Left colon (tissue), 2 donors: ENCODE measurements at places on chromosomes 1 and 21. TPM values are rescaled to one million over a fixed set of nuclear protein-coding genes. Genes with fewer than 3 reads are reported as not detected.

DNA sequence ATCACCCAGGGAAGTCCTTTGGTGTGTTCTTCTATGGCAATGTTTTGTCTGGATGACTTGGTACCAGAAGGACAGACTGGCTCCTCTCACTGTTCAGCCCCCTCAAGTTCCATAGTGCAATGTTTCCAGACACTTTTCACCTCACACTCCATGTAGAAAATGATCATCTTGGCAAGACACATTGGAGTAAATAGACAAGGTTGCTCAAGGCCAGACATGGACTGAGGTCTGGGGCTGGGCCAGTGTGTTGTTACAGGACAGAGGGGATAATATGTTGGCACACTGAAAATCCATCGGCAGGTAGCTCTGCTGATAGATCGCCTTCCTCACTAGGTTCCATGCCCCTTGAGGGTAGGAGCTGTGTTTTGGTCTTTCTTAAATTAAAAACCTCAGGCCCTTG lies 51.5 kb downstream of the C1orf21 start:
- DNase-seq: no peak

- DNase-seq: no peak
These were observed 382.1 kb upstream of the B3GALT2 start for GRCh38 chr1:193568512-193568911.

GRCh38 chr21:44531606-44532564 lies 8.1 kb downstream of the KRTAP10-1 start:
- no peak for DNase-seq

- no peak for DNase-seq
These were observed 48.1 kb downstream of the MORN1 start for GRCh38 chr1:2343023-2343935.

GRCh38 chr1:116390195-116390594 lies 17.2 kb downstream of the ATP1A1 start:
- DNase-seq: no peak

- no peak for DNase-seq
These were observed 39.8 kb upstream of the C1orf105 start for GRCh38 chr1:172380441-172381244.

DNA sequence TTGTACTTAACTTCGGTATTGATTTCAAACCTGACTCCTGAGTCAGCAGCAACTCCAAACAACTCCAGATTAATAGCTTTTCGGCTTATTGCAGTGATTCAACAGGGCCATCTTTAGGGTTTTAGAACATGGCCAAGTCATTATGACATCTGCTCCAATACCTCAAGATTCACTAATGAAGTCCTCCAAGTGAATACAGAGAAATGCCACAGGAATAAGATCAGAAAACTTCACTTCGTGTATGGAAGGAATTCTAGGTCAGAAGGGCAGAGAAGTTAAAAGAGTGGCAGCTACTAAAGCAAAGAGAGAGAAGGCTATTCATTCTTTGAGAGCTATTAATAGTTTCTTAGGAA lies 7.6 kb upstream of the C1orf116 start:
- DNase-seq: no peak

DNA sequence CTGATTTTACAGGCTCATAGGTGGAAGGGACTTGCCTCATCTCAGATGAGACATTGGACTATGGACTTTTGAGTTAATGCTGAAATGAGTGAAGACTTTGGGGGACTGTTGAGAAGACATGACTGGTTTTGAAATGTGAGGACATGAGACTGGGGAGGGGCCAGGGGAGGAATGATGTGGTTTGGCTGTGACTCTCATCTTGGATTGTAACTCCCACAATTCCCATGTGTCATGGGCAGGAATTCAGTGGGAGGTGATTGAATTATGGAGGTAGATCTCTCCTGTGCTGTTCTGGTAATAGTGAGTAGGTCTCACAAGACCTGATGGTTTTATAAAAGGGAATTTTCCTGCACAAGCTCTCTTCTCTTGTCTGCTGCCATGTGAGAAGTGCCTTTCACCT lies 20.8 kb downstream of the SCYL3 start:
- DNase-seq: no peak

GRCh38 chr21:35342440-35342839 lies 293.3 kb upstream of the RUNX1 start:
- no peak for DNase-seq

DNA sequence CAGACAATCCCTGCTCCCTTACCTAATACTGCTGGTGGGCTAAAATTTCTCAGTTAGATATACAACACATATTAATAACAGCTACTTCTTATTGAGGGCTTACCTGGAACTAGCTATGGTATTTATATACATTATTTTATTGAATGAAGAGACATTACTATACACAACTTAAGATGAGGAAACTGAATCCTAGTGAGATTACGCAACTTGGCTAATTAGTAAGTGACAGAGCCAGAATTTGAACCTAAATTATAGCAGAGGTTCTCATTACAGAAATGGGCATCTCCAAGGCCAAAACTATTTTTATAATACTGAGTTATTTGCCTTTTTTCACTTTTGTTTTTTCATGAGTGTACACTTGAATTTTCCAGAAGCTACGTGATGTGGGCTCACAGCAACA lies 44.5 kb upstream of the SMYD2 start:
- no peak for DNase-seq

DNA sequence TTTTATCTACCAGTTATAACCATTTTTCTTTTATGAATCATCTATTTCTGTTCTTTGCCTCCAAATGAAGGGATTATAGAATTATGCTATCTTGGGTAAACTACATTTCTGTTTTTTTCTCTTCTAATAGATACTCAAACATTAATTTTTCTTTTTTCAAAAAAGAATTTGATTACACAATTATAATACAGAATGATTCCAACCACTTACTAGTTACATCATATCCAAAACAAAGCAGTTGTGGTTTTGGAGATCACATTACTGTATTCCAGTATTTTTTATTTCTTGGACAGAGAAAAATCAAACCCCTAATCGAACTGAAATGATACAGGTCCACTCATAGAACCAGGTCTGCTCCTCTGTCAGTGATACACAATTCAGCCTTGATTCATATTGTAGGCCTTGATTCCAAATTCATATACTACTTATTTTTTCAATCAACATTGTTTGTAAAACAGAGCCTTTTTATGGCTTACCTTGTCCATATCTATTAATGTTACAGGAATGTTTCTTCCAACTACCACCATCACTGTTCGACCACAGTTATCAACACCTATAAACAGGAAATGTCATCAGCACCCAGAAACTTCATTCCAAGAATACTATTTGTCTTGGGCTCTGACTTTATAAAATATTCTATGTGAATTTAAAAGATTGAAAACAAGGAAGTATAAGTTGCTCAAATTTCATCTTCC lies 43.2 kb downstream of the GDAP2 start:
- no peak for DNase-seq

GRCh38 chr1:61921435-61921834 lies 179.2 kb downstream of the PATJ start:
- no peak for DNase-seq

DNA sequence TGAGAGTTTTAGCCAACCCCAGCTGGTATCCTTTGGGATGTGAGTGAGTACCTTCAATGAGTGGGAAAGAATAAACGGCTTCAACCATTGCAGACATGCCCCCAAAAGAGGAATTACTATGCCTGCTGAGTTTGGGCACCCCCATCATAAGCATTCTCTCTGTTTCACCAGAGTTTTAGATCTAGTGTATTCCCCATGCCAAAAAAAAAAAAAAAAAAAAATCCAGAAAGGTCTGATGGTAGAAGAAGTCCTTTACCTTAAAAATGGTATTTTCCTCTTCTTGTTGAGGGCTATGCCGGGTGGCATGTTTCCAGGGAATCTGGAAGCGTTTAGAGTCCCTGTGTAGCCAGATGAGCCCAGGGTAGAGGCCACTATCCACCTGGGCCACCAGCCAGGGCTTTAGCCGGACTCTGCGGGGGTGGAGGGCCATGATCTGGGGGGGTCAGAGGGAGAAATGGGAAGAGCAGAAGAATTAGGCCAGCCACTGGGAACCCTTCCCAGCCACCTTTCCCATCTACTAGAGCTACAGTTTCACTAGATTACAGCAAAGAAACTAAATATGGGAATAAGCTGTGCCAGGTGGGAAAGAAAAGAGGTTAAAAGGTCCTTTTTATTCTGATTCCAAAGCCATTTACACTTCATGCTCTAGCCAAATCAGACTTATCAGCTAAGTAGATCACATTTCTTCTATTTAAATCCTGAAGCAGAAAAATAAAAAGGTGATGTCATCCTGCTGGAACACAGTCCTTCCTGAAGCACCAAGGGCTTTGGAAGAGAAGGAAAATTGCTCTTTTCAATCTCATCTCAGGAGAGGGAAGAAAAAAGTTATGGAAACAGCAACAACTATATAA lies 4.7 kb downstream of the IRF6 start:
- DNase-seq: no peak

GRCh38 chr1:59692591-59692990 lies 122.2 kb upstream of the HOOK1 start:
- DNase-seq: no peak

- DNase-seq: no peak
These were observed 805.8 kb downstream of the ADGRL2 start for GRCh38 chr1:82606546-82606945.

DNA sequence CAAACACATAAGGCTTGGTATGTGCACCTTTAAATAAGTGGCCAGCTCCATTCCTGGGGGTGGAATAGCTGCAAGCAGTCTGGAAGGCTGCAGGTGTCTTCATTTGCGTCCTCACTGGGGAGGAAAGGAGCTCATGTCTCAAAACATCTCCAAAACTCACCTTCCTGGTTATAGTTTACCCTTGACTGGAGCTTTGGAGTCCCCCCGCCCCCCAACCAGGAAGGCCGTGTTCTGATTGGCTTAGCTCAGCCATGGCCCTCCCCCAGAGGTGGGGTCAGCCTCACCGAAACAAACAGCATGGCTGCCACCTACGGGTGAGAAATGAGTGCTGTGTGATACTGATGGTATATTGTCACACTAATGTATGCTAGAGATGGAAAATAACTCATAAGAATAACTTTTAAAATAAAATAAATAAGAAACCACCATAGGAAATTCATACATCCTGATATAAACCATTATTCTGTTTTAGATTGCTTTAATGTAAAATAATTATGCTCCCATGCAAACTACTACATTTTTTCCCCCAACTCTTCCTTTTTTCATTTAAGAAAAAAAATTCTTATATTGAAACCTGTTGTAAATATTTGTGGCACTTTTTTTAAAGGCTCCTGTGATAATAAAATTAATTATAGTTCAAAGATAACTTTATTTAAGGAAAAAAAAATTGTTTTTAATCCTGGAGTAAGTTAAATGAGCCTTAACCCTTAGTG lies 90.8 kb downstream of the ZP4 start:
- peak; percentile 79 for DNase-seq

GRCh38 chr1:202671399-202671798 lies 38.9 kb downstream of the SYT2 start:
- peak; percentile 43 for DNase-seq

- DNase-seq: no peak
These were observed 257.5 kb upstream of the PRMT6 start for GRCh38 chr1:106798991-106799390.

DNA sequence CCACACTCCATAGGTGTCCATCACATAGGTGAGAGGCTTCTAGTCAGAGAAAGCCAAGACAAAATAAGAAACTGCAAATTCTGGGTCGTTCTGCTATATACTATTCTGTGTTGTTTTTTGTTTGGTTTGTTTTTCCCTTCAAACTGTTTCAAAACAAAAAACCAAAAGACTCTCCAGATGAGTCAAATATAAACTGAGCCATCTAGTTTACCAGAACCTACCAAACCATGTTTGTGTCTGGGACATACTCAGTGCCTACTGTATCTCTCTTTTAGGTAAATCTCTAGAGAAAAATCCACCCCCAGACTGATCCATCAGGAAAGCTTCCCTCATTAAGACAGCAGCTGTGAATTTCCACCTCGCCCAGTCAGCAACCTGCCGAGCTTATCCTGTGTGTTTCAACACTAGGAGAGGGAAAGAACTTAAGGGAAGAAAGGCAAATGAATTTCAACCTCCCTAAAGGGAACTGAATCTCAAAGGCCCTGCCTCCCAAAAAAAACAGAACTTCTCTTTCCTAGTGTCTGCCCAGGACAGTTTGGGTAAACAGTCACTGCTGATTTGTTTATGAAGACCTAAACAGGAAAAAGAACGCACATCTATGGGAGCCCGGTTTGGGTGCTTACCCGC lies 17.2 kb downstream of the PPT1 start:
- DNase-seq: no peak

DNA sequence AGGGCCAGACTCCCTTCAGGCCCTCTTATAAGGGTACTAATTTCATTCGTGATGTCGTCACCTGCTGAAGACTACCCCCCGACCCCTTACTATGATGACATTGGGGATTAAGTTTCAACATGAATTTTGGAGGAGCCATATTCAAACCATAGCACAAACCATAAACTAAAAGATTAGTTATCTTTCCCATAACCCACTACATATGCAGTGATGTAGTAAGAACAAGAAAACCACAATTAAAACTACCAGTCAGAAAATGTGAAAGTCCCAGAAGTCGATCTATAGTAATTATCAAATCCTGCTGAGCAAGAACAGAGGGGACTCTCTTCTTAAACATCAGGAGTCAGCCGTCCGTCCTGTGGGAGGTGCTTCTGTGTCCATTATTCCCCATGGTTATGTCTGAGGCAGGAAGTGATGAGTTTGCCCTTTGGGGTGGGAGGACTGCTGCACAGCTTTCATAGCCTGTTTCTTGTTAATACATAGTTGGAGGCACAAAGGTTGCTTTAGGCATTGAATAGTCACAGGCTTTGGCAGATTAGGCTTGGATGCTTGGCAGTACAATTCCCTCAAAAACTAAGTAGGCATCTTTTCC lies 35.9 kb upstream of the PTGFRN start:
- DNase-seq: no peak

Gene LRP8
- total RNA-seq: 5.3 TPM

Gene FCRL5
- 4.5 TPM for total RNA-seq

Gene WLS
- 126 TPM for total RNA-seq

Gene KPRP
- total RNA-seq: not detected

Gene GBP6
- not detected for total RNA-seq

Gene TAS1R1
- total RNA-seq: 0.14 TPM

Gene DIO1
- total RNA-seq: 0.31 TPM

Gene ADORA3
- total RNA-seq: 4.7 TPM

Gene SPRR2G
- not detected for total RNA-seq

Gene LRRC38
- not detected for total RNA-seq

Gene NPR1
- 5.2 TPM for total RNA-seq
